ENCODE measurements at places on chromosomes 12 and 14.

DNA sequence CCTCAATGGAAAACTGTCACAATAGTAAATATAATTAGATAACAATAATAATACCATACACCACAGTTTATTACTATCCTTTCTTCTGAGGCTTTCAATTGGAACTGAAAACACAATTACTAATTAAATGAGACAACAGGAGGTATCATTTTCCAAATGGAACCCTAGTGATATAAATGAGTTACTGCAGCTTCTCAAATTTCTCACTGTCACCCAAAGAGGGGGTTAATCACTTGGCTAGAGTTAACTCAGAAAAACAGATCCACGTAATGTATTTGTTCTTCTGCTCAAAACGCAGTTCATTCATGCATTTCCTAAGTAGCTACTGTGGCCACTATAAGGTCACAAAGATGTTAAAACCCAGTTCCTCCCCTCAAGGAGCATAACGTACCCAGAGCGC is 120.9 kb upstream of the FOXN3 start:
- DNase-seq = no peak

DNA sequence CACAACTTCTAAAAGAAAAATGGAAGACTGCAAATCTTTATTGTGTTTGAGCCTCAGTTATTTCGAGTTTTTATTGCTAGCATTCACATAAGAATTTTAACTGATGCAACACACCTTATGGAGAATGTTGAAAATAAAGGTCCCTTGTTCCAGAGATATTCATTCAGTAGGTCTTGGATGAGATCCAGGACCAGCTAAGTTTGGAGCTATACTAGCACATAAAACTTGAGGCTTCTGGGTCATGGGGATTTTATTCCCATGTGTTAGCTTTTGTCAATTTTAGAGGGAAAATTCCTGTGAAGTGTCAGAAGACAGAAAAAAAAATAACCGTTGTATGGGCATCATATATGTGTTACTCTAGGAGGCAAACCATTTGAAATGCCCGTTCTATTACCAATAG is 693.2 kb upstream of the MIS18BP1 start:
- no peak for DNase-seq

GRCh38 chr12:6274231-6275221 is 36.0 kb upstream of the PLEKHG6 start:
- no peak for DNase-seq

DNA sequence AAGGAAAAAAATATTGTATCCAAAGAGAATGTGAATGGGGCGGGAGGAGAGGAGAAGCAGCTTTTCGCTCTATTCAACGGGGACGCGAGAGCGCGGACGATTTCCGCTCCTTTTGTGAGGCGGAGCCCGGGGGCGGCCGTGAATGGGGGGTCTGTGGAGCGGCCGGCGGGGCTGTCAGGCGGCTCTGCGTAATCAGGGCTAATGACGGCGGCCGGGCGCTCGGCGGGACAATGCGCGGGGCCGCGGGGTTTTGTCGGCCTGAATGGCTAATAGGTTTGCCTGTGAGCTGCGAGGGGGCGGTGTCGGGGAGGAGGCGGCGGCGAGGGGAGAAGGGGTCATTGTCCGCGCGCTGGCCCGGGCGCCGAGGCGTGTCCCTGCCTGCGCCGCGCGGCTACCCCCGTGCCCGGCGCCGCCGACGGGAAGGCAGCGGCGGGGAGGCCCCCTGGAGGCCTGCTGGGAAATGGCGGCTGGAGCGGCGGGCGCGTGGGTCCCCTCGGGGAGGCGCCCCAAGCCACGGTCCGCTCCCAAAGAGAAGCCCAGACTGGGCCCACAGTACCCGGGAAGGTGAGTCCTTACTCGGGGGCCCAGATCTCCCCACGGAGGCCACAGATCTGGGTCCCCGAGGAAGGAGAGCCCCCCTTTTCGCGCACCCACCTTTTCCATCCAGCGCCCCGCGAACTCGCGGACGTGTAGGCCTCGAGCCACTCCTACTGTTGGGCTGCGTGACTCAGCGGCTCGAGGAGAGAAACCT is 6.0 kb downstream of the SIX6 start:
- no peak for DNase-seq

DNA sequence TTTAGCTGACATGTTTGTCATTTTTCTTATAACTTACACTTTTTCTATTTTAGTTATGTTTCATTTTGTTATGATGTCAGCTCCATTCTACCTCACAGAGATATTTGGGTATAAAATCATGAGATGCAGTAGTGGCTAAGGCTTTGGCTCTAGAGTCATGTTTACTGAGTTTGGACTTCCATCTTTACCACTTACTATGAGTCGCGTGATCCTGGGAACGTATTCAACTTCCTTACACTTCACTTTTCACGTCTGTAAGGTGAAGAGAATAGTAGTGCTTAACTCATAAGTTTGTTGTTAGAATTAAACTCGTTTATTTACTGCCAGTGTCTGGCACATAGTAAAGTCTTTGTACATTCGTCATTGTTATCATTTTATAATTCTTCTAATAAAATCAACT is 126.3 kb downstream of the ERC1 start:
- no peak for DNase-seq

- no peak for DNase-seq
Observed at GRCh38 chr14:55427439-55427838, 13.0 kb downstream of the TBPL2 start.
